Glomerular endothelial cell (primary cell): ENCODE measurements at places on chromosomes 1 and 21.

DNA sequence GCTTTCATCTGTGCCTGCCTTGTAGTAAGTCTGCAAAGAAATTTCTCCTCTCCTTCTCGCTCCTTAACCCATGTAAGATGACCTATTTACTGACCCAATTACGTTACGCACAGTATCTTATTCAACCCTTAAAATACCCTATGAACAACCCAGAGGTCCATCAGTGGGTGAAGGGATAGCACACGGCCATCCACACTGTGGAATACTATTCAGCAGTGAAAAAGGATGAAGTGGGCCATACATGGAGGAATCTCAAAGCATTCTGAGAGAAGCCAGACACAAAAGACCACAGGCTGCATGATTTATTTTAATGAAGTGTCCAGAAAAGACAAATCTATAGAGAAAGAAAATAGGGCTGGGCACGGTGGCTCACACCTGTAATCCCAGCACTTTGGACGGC, 23.8 kb upstream of the RSPO1 start:
- no peak for DNase-seq

DNA sequence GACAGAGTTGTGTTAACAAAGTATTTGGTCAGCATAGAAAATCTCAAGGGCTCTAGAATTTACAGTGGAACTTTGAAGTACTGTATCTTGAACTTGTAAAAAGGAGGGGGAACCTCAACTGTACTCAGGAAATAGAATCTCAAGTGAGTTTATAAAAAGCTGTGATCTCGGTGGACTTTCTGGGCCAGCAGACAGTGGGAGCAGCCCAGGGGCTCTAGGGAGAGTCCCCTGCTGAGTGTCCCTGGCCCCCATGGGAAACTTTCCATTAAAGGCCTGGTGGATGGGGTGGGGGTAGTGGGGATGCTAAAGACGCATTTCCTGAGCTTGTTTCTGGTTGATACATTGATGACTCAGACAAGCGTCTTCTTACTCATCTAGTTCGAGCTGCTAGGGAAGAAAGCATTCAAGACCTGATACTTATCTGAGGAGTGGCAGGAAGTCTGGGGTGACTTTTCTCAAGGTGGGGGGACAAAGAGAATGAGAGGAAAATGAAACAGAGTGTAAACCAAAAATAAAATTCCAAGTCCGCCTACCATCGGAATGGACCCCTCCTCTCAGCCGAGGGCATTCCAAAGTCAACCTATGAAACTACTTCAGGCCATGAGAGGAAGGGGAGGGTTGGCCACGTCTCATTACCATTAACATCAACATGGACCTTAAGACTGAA, 65.5 kb downstream of the NID1 start:
- peak; percentile 88 for DNase-seq

DNA sequence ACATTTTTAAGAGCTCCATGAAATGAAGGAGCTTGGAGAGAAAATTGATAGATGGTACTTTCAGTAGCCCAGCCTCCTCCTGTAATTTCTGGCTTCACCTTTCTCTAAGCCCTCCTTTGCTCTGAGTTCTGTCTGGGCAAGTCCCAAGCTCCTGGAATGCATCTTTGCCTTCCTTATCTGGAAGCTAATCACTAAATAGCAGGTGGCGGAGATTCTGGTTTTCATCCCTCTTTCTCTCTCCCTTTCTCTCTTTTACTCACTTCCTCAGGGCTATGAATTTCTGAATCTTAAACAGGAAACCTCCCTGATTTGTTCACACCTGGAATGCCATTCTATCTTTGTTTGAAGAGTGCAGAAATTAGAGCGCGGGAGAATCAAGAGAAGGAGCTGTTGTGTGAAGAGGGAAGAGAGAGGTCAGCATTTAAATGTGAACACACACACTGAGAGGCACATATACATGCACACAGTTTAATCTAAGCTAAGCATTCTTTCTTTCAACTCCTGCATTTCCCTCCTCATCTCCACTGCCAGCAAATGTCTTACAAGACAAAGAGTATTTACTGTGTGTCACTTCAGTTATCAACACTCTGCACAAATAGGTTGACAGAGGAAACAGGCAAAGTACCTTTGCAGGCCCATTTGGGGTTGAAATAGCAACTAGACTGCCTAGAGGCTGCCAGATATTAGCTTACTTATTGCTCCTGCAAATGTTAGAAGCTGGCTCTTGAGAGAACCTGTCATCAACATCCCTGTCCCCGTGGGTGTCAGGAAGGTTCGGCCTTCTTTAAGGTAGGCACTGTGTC, 199.4 kb upstream of the CAMK1G start:
- no peak for DNase-seq

DNA sequence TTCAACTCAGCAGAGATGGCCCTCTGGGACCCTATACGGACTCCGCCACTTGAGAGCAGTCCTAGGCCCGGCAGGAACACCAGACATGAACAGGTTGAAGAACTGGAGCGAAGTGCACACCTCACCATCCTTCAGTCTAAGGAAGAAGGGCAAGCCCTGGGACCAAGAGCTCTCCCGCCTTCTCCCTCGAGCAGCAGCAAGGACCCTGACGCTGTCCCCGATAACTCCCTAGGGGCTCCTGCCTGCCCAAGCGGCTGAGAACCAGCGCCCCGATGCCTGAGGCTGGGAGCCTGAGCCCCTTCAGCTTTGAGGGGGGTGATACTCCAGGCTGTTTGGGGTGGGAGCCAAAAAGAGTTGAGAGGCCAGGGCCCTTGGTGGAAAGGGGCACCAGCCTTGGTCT, 10.2 kb downstream of the TMEM81 start:
- no peak for DNase-seq

DNA sequence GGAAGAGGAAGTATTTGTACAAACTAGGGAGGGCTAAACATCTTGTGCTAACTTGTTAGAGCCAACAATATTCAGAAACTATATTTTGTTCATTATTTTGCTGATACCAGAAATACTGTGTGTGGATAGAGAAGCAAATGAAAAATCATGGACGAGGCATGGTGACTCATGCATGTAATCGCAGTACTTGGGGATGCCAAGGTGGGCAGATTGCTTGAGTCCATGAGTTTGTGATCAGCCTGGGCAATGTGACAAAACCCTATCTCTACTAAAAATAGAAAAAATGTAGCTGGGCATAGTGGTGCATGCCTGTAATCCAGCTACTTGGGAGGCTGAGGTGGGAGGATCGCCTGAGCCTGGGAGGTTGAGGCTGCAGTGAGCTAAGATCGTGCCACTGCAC, 13.4 kb downstream of the LRRC41 start:
- no peak for DNase-seq

- no peak for DNase-seq
Observed at GRCh38 chr21:31618696-31619430, 40.6 kb upstream of the SOD1 start.

DNA sequence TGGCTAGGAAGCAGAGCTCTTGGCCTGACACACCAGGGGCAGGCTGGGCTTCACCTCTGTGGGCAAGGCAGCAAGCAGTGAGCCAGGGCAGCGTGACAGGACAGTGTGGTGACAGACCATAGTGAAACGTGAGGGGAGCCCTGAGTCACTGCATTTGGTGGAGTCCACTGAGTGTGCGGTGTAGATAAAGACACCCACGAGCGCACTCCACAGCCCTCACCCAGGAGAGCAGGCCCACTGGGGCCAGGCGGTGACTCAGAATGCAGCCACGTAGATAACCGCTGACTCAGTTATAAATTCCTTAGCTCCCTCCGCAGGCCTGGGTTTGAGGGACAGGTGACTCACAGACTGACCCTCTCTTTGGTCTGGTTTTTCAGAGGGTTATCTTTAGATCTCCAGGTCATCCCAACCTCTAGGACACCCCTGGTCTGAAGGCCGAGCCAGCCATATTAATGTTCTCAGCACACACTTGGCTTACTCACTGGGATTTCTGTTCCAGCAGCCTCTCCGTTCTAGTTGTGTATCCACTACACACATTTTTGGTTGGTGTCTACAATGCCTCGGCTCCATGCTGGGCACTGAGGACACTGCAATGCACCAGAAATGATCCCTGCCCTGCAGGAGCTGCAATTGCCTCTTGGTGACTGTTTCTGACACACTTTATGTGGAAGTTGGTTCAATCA, 90.2 kb upstream of the TSPAN2 start:
- DNase-seq, result no peak

- no peak for DNase-seq
Observed at GRCh38 chr1:115593365-115594259, 48.2 kb upstream of the VANGL1 start.

DNA sequence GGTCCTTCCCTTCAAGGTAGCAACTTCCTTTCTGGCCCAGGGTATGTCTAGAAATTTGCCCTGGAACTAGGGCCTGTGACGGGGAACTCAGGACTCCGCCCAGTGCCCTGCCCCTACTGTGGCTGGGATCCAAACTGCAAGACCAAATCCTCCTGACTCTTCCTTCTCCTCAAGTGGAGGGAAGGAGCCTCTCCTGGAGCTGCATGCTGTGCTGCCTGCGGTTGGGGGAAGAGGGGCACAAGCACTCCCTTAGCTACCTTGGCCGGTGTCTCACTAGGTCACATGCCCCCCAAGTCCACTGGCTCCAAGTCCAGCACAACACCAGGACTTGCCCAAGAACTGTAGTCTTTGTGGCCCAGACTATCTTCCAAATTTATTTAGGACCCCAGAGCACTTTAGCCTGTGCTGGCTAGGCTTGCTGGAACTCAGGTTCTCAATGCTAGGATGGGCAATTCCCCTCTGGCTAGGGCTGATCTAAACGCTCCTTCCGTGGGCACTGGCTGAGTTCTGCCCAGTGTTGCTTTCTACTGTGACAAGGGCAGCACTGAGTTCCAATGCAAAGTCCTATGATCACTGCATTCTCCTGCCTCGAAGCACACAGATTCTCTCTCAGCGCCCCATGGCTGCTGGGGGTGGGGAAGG, 12.2 kb downstream of the ADSS2 start:
- DNase-seq, result no peak

DNA sequence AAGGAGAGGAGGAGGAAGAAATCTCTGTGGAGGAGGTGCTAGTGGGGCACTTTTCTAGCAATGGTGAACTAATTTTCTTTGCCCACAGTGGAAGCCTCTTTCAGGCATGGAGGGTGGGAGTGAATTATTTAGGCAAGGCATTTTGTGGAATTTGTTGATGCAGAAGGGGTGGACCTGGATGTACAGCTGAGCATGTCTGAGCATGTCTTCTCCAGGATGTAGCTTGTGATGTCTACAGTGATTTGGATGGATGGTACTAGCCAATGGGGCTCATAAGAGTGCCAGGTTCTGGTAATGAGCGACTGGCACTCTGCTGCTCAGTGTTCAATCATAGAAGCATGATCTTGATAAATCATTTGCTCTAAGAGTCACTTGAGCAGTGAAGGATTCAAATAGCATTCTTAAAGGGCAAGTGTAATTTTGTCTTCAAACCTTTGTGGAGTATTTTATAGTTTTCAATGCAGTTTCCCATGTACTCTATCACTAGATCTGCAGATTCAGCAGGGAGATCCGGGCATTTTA, 153.9 kb upstream of the LMO4 start:
- no peak for DNase-seq

DNA sequence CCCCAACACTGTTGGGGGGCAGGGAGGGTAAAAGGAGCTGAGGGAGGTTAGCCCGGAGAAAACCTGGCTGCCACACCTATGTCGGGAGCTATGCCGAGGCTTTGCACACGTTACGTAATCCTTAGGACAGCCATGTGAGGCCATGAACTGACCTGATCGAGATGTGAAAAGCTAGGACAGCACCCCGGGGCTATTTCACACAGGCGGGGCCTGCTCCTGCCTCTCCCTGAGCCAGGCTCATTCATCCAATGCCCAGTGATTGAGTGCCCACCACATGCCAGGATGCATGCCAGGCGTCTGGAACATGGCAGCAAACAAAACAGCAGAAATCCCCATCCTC, 30.2 kb downstream of the LDLRAP1 start:
- no peak for DNase-seq

- no peak for DNase-seq
Observed at GRCh38 chr1:59089036-59089798, 207.7 kb upstream of the FGGY start.

GRCh38 chr1:91596474-91596873, 95.8 kb downstream of the CDC7 start:
- no peak for DNase-seq

DNA sequence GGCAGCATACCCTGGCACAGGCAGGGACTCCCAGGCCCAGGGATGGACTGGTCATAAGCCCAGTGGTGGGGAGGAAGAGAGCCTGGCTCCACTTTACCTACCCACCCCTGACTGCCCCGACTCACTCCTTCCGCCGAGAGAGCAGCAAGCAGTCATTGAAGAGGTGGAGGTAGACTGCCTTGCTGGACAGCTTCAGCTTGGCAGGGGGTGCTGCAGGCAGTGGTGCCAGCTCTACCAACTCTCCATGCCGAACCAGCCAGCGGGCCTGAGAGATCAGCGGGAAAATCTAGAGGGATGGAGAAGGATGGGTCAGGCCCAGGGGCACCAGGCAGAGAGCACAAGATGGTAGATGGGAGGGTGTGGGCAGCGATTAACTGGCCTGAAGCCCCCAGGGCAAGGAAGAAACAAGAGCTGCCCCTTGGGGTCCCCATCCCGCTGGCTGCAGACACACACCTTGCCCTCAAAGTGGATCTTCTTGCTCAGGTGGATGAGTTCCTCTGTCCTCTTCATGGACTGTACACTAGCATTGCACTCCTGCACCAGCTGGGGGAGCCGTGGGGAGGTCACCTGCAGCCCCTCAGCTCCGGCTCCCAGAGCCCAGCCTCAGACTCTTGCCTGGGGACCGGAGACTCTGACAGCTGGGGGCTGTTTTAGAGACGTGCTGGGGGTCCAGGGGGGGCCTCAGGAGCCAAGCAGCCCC, 7.7 kb downstream of the ARHGEF19 start:
- no peak for DNase-seq

DNA sequence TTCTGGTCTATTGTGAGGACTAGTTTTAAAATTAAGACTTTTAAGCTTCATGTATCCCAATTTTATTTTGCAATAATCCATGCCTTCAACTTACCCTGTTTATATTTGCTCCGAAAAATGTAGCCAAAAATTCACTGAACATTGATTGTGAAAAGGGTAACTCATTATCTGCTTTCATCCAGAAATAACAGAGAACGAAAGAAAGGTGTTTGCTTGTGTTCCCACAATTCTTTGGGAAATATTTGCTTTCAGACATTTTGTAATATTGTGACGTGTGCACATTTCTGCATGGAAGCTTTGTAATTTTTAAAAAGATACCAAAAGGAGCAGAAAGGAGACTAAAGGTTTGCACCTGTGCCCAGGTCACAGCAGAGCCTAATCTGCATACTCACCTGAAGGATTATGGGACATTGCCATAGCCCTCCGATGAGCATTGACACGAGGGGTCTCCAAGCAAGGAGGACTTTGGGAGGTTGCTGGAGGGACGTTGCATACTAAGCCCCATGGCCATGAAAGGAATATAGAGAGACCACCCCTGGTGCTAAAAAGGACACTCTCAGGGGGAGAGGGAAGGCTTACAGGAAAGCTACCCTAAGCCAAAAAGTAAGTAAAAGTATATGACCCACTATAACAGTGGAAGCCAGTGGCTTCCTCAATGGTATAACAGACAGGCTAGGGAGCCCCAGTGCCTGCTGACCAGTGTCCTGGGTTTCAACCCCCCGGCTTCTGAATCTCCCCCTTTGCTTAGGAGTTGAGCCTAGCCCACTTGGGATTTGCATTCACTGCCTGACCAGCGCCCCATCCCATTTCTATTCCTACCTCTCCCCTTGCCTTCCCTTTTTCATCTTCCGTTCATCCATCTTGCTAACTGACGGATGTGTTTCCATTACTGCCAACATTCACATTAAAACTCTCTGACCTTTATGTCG, 148.6 kb upstream of the ZC3H12A start:
- DNase-seq, result no peak
